Muscle of arm (tissue), 14 donors: ENCODE measurements at places on chromosomes 12 and 14.
A peak's percentile ranks its signal among the peaks of the same experiment; 100 is the strongest.

DNA sequence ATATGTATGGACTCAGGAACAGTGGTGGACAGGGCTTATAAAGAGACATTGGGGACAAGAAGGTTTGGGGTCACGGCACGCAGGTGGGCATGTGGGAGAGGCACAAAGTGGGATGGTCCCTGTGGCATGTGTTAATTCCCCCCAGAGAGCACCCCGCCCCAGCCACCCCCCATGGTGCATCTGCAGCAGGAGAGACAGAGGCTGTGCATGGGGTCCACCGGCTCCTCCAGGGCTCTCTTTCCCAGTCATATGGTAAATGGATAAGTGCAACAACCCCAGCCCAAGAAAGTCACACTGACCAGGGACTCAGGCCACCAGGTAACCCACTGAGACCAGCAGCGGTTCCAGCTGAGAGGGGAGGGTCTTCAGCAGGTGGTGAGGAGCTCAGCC is 242.1 kb downstream of the BCL11B start:
- DNase-seq: no peak

DNA sequence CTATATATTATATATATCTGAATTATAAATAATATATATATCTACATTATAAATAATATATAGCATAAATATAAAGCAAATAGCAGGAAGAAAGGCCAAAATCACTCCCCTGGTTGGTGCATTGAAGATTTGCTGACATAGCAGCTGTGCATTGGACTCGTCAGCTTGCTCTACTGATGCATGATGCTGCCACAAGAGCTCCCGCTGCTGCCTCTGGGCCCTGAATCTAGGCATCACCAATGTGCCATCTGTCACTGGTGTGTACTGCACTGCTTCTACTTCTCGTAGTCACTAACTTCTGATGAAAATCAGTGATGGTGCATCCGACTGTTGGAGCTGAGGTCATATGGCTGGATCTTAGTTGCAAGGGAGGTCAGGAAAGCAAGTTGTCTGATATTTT is 205.0 kb downstream of the ADAMTS20 start:
- DNase-seq: no peak

GRCh38 chr14:102029956-102030355 is 56.9 kb downstream of the HSP90AA1 start:
- DNase-seq: no peak

GRCh38 chr14:52891800-52892199 is 59.0 kb downstream of the FERMT2 start:
- no peak for DNase-seq

GRCh38 chr12:4211372-4211771 is 62.2 kb upstream of the CCND2 start:
- no peak for DNase-seq

GRCh38 chr12:39972119-39972518 is 133.8 kb downstream of the SLC2A13 start:
- no peak for DNase-seq

GRCh38 chr12:19130224-19131024 is 891 bp downstream of the PLEKHA5 start:
- DNase-seq: peak; percentile 59

GRCh38 chr12:83823386-83824045 is 1089.1 kb downstream of the SLC6A15 start:
- DNase-seq: no peak

DNA sequence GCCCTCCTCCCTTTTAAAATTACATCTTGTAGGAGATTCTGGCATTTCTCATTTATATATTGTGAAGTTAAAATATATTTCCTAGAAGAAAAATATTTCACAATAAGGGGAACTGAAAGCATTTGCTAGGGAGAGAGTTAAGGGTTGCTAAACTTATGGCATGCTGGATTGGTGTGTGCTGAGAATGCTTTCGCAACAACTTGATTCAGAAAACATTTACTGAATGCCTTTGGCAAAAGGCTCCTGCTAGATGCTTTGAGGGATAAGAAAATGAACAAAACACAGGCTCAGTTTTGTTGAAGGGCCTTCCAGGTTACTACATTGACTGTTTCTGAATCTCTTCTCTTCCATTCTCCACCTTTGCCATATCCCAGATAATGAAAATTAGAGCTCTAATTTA is 67.5 kb downstream of the DIP2B start:
- peak; percentile 64 for DNase-seq

DNA sequence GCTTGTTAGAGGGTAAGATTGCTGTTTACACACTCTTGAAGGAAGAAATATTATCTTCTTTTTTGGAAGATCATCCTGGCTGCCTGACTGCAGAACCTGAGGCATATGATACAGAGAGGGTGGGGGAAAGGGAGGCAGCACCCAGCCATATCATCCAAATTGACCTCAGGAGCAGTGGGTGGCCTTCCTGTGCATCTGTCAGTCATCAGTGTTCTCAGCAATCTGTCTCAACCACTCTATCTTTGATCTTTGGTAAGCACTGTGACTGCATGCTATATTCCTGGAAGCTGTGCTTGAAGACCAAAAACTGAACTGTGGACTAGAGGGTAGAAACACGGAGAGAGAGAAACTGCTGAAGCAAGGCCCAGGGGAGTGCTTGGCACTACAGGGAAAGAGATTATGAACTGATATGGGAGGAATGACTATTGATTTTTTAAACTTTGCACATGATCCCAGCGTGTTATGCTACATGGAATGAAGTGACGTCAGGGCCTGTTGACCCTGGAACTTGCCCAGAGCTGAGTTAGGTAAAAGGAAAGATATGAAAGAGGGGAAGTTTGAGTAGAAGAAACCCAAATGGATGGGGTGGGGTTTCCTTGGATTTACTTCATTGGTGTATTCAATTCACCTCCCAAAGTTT is 171.5 kb downstream of the ASCL1 start:
- DNase-seq: no peak

- no peak for DNase-seq
These were observed 98.4 kb downstream of the PPP2R5C start for GRCh38 chr14:101859958-101860357.

GRCh38 chr12:113945174-113946173 is 20.7 kb downstream of the RBM19 start:
- no peak for DNase-seq
